ENCODE measurements at places on chromosomes 5 and 9. TPM values are rescaled to one million over a fixed set of nuclear protein-coding genes. Genes with fewer than 3 reads are reported as not detected.

DNA sequence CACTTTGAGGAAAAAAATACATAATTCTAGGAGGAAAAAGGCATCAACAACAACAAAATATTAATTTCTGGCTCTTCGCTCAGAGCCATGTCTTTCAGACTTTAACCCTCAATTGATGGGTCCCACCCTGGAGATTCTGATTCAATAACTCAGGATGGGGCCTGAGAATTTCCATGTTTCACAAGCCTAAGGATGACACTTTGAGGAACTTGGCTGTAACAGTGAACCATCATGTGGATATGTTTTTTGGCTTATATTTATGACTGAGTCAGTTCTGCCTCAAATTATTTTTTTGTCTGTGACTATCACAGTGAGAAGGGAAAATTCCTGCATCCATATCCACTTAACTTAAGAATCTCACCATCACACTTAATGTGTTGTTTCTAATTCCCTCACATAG lies 504.6 kb downstream of the RASEF start:
- DNase-seq, result no peak
- no peaks in the 10 kb centered on the region for H3K36me3 ChIP-seq
- H3K4me1 ChIP-seq, result no peaks in the 10 kb centered on the region
- no peaks in the 10 kb centered on the region for H3K27me3 ChIP-seq

The WNT8A gene
- not detected for total RNA-seq

GRCh38 chr5:179620703-179621350 lies 2.6 kb downstream of the HNRNPH1 start:
- peak overlapping the region; percentile 59 for H3K27ac ChIP-seq
- peak; percentile 43 for DNase-seq
- H3K4me1 ChIP-seq, result peaks cover 27% of the 10 kb centered on the region

DNA sequence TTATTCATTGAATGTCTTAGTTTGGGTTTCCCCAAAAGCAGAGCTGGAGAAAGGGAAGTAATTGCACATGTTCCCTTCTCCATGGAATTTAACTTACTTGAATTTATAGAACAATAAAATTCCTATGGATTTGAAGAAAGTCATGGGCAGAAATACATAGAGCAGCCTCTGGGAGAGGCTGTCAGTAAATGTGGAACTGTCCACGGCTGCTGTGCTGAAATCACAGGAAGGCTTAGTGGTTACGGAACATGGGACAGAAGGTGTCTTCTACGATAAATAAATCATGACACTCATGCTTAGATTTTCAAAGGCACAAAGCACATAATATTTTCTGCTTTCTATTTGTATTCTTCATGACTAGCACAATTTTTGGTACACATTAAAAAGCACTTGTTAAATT lies 440.6 kb upstream of the IZUMO3 start:
- no peak overlapping the region for H3K27ac ChIP-seq
- H3K36me3 ChIP-seq, result no peaks in the 10 kb centered on the region
- H3K4me3 ChIP-seq, result no peak overlapping the region

GRCh38 chr5:102670224-102670836 lies 84.8 kb upstream of the PAM start:
- H3K27me3 ChIP-seq, result peaks cover 3% of the 10 kb centered on the region
- no peak for DNase-seq
- no peaks in the 10 kb centered on the region for H3K4me1 ChIP-seq
- no peak overlapping the region for H3K4me3 ChIP-seq
- H3K27ac ChIP-seq, result no peak overlapping the region

All from astrocyte (in vitro differentiated cells and primary cell).